ENCODE measurements at places on chromosomes 2 and 18. TPM values are rescaled to one million over a fixed set of nuclear protein-coding genes. Genes with fewer than 3 reads are reported as not detected.

DNA sequence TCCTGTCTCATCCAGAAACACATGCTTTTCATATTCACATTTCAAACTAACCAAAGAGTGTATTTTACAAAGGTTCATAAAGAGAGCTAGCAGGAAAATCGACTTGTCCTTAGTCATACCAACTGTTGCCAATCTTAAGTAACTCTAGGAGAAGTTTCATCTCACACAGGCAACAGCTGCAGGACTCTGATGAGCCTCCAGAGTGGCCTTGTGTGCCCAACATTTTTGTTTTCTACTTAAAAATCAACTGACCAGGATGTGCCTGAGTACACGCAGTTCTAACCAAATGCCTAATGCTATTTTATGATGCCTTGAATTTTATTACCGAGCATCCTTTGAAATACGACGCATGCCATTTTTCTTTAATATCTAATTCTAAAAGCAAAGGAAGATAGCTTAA is 595.9 kb upstream of the LRRTM4 start:
- peak; percentile 31 for DNase-seq

DNA sequence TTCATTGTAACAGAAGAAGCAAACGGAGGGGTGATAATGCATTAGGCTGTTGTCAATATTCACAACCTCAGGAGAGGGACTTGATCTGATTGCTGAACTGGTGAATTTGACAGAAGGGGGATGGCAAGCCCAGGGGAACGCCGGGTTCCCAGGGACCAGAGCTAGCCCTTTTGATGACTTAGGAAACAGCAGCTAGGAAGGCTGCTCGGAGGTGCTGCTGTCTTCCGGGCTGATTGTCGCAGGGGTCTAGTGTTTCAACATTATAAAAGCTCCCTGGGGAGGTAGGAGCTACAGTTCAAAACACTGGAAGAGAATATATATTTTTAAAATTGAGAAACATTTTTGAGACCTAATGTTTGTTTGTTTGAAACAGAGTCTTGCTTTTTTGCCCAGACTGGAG is 47.3 kb downstream of the CD8B2 start:
- DNase-seq: no peak

- no peak for DNase-seq
These were observed 102.9 kb downstream of the BCL2 start for GRCh38 chr18:63216516-63217311.

GRCh38 chr18:8478166-8478967 is 130.9 kb upstream of the RAB12 start:
- DNase-seq: peak; percentile 85

GRCh38 chr2:46705654-46706053 is 210.0 kb downstream of the MCFD2 start:
- DNase-seq: no peak

GRCh38 chr2:84879584-84880394 is 1.1 kb downstream of the TRABD2A start:
- DNase-seq: no peak

- no peak for DNase-seq
These were observed 582.4 kb downstream of the CMPK2 start for GRCh38 chr2:6283259-6283658.

GRCh38 chr2:33457556-33458247 is 18.7 kb upstream of the RASGRP3 start:
- DNase-seq: no peak

GRCh38 chr2:238947920-238948710 is 100.2 kb downstream of the TWIST2 start:
- peak; percentile 89 for DNase-seq

DNA sequence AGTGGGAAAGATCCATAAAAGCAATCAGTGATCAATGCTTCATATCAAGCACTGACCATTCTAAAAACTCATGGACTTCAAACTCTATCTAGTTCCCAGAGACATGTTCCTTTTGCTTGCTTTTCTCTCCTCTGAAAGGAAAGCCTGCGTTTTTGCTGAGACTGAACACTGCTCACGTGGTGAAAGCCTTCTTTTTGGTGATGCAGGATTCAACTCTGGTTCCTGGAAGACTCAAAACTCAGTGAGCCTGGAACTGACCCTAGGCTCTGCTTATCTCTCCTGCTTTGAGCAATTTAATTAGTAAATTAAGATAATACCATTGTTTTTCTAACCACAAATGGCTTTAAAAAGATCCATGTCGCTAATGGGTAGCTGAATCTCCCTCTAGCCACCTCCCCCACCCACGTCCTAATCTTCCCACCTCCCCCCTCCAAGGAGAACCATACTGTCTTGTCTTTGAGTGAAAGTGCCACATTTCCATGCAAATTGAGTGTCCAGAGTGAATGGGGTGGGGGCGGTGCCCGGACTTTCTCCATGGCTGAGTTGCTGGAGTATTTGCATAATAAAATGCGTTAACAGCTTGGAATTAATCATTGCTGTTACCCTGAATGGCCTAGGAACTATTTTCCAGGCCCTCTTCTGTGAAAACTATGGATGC is 130.5 kb downstream of the BCL11A start:
- no peak for DNase-seq

- DNase-seq: peak; percentile 75
These were observed at the start of gene SDC1 for GRCh38 chr2:20224716-20225293. TSS of gene SDC1 (minus strand) at chr2:20225130. CDS start at chr2:20224867, 263 bp downstream.

The STARD6 gene
- not detected for total RNA-seq

The MRPL53 gene
- 47.1 TPM for total RNA-seq

The CETN1 gene
- total RNA-seq: not detected

The RBM45 gene
- 11.3 TPM for total RNA-seq

All from posterior vena cava (tissue), 2 donors.